Astrocyte of the spinal cord (primary cell): ENCODE measurements at places on chromosomes 5 and 9.

GRCh38 chr5:31680528-31680927, 41.6 kb downstream of the PDZD2 start:
- DNase-seq = no peak

- DNase-seq = peak; percentile 46
Observed at GRCh38 chr9:6498982-6499381, 86.0 kb downstream of the UHRF2 start.

DNA sequence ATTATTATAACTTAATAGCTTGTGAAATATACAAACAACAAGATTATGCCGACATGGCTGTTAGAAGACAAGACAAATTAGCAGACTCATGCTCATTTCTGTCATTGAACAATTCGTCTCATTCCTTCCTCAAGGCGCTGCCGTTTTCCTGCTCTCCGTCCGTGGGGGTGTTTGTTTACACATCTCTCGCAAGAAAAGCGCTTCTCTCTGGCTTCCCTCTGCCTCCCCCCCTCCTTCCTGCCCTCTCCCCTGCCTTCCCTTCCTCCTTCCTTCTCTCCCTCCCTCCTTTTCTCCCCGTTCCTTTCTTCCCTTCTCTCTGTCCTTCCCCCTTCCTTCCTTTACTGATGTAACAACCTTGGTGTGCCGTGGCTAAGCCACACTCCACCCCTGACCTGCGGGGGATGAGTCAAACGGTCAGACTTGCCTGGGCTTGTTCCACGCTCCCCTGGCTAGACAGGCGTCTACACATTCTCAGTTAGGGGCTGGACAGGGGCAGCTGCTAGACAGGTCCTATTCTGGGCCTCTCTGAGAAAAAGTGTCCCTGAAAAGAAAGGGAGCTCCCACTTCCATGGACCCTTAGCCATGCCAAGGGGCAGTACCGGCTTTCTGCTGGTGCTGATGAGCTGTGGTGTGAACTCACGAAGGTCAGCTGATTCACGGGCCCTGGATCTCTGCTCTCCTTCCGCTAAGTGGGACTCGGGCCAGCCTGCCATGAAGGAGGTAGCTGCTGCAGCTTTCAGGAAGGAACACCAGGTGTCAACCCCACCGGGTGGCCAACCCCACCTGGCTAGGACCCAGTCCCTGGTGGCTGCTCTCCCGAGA, 32.0 kb upstream of the SPTLC1 start:
- DNase-seq = peak; percentile 94

GRCh38 chr5:56515011-56515410, 281.9 kb upstream of the ANKRD55 start:
- no peak for DNase-seq

- DNase-seq = no peak
Observed at GRCh38 chr9:89428901-89429890, 68.7 kb downstream of the SEMA4D start.

GRCh38 chr9:89603767-89604665, 796 bp upstream of the GADD45G start:
- DNase-seq = peak; percentile 45

DNA sequence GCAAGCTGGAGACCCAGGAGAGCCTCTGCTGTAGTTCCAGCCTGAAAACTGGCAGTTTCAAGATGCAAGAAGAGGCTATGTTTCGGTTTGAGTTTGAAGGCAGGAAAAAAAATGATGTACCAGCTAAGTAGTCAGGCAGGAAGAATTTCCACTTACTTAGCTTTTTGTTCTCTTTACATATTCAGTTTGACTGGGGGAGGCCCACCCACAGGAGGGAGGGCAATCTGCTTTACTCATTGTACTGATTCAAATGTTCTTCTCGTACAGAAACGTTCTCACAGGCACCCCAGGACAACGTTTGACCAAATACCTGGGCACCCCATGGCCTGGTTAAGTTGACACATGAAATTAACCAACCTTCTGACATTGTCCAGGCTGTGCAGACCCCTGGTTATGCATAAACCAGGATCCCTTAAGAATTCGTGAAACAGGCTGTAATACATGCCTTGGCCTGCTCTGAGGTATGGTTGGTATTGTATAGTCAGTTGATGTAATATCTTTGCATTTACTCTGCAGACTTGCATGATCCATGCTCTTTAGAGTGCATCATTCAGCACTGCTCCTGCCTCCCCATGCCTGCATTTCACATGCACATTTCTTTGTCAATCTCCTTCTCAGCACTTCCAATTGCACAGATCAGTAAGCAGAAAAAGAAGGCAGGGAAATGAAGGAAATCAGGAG, 687.1 kb downstream of the TAF11L14 start:
- DNase-seq = no peak

DNA sequence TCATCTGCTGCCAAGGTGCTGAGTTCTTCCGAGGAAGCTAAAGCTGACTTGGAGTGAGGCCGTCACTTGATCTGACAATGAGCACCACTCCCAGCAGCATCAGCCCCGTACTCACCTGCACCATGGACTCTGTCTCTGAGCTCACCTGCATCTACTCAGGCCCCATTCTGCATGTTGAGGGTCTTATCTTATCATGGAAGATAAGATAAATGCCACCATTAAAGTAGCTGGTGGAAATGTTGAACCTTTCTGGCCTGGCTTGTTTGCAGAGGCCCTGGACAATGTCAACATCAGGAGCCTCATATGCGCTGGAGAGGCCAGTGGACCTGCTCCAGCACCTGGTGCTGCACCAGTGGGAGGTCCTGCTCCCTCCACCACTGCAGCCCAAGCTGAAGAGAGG, 35.0 kb upstream of the HMGCS1 start:
- no peak for DNase-seq

GRCh38 chr9:123484130-123484529, 128.1 kb downstream of the CRB2 start:
- no peak for DNase-seq

DNA sequence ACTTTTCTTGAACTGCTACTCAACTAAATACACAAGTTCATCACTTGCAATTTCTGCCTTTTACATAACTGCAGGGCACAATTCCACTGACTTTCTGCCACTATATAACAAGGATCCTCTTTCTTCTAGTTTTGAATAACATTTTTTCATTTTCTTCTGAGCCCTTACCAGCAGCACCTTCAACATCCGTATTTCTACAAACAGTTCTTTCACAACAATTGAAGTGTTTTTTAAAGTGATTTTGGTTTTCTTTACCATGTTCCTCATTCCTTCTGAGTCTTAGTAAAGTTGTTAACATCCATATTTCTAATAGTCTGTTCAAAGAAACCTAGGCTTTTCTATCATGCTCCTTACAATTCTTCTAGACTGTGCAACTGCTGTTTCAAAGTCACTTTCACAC, 127.2 kb upstream of the PITX1 start:
- no peak for DNase-seq

- DNase-seq = no peak
Observed at GRCh38 chr5:41416336-41416735, 94.1 kb downstream of the PLCXD3 start.

GRCh38 chr9:117122953-117123352, 291.9 kb downstream of the ASTN2 start:
- no peak for DNase-seq

- no peak for DNase-seq
Observed at GRCh38 chr9:38185647-38186403, 116.8 kb upstream of the SHB start.

- DNase-seq = no peak
Observed at GRCh38 chr9:109708451-109708945, 71.5 kb upstream of the PALM2AKAP2 start.

DNA sequence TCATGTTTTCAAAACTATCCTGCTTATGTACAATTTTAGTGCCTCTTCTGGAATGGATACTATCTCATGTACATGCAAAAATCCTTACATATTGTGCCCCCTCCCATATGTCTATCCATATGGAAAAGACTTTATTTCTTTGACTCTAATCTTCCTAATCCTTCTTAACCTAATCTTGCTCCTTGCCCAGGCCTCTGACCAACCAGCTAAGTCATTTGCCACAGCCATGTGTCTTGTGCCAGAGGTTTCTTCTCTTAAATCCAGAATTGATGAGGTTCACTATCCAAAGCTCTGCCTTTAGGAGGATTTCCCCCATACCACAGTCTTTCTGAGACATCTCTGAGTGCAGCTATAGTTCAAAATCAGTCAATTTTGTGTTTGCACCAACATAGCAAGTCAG, 68.9 kb upstream of the RNF180 start:
- no peak for DNase-seq

DNA sequence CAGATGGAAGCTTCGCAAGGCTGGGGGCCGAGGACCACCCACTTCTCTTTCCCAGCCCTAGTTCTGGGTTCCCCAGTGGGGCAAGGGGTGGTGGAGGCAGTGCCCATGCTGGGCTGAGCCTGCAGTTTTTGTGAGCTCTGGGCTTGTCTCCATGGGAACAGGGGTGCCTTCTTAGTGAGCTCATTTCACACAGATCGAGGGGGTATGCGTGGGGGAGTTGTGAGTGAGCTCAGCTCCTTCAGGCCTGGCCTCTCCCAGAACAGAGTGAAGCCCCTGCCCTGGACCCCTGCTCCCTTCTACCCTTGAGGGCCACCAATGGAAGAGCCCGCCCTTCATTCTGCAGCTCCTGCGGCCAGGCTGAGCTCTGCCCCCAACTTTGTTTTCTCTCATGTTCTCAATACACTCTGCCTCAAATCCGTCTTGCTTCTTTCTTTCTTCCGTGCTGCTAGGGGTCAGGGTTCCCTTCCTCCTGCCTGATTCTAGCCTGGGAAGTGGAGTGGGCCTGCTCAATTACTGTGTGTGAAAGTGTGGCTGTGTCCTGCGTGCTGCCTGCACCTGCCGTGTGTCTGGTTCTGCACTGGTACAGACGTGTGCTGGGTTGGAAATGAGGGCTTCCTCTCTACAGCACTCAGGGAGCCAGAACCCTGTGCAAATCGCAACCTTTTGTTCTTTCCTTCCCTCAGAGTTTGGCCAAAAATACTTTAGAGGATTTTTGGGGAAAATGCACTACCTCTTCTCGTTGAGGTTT, 9.0 kb upstream of the MYOZ3 start:
- no peak for DNase-seq

DNA sequence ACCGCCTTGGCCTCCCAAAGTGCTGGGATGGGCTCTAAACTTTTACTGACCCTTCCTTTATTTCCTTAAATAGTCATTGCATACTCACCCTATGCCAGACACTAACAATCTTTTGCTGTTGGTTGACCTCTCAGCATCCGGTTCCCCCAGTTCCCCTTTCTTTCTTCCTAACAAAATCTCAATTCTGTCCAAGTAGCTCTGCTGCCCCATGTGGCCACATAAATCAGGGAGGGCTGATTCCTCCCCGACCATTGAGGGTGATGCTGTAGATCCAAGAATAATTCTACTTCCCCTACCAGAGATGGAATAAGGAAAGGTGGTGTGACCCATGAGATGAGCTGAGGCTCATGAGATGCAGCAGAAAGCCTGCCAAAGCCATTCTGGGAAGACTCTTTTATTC, 315.3 kb upstream of the MSX2 start:
- no peak for DNase-seq

GRCh38 chr5:120532835-120533234, 68.7 kb downstream of the PRR16 start:
- no peak for DNase-seq

- no peak for DNase-seq
Observed at GRCh38 chr9:3087697-3088096, 243.8 kb upstream of the PUM3 start.

- DNase-seq = no peak
Observed at GRCh38 chr9:126294331-126295081, 32.1 kb upstream of the MVB12B start.

DNA sequence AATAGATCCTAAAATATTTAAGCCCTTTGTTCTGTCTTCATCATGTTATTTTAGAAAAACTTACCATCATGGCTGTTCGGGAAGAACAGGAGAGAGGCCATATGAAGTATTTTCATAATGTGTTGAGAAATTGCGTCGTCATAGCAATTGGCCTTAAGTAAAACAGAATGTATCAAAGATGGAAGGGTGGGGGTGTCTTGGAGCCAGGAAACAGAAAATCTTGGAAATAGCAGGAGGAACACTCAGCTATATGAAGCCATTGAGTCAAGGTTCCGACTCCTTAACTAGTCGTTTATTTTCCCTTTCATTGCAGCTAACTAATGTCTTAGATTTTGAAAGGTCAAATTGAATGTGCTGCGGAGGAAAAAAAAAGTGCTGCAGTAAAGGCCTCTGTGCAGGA, 1.3 kb downstream of the SPTAN1 start:
- DNase-seq = peak; percentile 66

GRCh38 chr9:122084026-122084675, 9.0 kb downstream of the TTLL11 start:
- no peak for DNase-seq

DNA sequence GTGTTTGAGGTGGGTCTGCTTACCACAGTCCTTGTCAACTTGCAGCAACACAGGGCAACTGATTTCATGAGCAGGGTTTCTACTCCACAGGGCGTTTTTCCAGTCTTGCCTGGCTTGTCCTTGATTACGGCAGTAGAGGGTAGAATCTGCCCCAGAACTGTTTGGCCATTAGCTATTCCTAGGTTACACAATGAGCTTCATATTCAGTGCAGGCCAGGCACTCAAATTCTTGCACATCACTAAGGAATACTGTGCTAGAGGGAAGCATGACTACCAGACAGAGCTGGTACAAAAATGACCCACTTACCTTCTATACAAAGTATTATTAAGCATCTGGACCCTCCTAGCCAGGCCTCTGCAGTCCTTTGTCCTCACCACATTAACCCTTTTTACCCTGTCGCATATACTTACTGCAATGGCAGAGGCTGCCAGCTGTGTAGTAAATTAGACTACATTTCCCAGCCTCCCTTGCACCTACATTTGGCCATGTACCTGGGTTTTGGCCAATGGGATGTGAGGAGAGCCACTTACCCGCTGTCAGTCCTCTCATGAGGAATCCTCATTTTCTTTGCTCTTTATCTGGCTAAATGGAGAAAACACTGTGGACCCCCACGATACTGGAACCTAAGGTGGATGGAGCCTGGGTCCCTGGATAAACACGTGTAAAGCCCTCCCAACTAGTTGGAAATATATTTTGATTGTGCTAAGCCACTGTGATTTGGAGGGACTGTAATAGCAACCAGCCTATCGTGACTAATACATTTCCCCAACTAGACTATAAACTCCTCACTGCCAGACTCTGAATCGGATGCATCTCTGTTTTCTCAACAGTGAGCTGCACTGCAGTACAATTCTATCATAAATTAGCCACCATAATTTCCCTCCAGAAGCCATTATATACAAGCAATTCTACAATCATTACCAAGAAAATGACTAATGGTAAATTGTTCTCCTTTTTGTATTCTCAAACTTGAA, 218.7 kb downstream of the GLIS3 start:
- DNase-seq = no peak

DNA sequence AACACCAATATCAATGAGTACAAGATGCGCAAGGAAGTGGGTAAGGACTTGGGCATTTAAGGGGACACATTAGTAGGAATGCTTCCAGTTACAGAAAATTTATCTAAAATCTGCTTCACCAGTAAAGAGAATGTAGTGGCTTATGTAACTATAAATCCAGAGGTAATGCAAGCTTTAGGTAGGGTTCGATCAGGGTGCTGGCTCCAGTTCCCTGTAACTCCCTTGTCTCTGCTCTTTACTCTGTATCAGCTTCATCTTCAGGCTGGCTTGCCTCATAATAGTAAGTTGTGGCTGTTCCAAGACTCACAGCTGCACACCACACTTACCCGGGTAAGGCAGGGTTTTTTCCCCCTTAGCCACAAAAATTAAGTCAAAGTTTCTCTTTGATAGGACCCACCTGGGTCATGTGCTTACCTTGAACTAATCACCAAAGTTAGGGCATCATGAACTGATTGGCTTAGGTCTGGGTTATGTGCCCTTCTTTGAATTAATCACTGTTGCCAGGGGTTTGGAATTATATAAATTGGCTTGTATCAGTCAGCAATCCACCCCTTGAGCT, 35.5 kb downstream of the ARHGEF37 start:
- DNase-seq = no peak

- DNase-seq = peak; percentile 60
Observed at GRCh38 chr9:108186642-108187395, 669.0 kb downstream of the ACTL7B start.

GRCh38 chr5:139664086-139664693, 16.0 kb downstream of the CXXC5 start:
- DNase-seq = no peak
